Hypothalamus (tissue), 51 donors: ENCODE measurements at places on chromosomes 2 and 18.
A peak's percentile ranks its signal among the peaks of the same experiment; 100 is the strongest.

DNA sequence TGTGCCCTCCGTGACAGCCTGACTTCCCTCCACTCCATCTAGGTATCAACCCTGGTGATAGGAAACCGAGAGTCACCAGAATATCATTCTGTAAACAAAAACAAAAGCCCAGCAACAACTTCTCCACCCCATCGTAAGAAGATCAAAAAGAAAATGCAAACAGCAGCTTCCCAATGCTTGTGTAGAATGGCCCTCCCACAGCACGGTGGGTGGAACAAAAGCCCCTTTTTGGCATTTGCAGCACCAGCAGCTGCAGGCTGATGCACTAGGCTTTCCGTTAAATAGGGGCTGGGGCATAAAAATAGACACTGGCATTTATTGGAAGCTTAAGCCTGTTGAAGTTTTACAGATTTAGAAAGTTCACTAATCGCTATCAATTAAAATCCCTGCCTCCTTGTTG is 513.0 kb downstream of the GALR1 start:
- DNase-seq = no peak

DNA sequence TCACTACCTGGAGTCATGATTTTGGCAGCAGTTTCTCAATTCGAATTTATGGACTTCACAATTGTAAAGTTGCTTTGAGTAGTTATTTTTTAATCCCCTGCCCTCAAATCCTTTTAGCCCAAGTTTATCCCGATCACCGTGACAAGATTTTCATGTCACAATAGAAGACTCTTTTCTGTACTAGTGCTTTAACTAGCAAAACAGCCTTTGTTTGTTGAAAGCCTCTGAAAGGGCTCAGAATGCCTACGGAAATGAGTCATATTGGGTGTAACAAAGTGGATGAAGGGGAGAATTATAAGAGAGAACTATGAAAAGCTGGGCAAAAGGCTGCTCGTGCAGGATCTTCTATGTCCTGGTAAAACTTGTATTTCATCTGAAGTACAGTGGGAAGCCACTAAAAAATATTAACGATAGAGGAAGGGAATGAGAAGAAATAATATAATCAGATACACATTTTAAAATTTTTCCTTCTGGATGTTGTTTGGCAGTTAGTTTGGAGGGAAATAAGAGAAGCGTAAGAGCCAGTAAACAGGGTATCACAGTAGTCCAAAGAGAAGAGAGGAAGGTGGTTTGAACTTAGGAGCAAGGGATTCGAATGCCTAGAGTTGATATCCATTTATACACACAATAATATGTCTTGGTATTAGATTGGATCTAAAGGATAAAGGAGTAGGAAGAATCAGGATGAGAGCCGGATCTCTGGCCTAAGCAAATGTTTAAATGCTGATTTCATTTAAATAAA is 114.9 kb downstream of the GALNT13 start:
- no peak for DNase-seq

- DNase-seq = no peak
These were observed 4.7 kb upstream of the IL1RL2 start for GRCh38 chr2:102181919-102182635.

DNA sequence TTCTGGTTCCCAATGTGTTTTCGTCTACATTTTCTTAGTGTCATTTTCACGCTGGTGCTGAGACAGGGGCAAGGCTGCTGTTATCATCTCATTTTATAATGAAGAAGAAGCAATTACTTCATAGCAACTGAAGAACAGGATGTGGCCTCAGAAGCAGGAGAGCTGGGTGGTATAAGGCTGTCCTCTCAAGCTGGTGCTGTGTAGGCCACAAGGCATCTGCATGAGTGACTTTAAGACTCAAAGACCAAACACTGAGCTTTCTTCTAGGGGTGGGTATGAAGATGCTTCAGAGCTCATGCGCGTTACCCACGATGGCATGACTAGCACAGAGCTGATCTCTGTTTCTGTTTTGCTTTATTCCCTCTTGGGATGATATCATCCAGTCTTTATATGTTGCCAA is 7.3 kb downstream of the IL36G start:
- DNase-seq = no peak

DNA sequence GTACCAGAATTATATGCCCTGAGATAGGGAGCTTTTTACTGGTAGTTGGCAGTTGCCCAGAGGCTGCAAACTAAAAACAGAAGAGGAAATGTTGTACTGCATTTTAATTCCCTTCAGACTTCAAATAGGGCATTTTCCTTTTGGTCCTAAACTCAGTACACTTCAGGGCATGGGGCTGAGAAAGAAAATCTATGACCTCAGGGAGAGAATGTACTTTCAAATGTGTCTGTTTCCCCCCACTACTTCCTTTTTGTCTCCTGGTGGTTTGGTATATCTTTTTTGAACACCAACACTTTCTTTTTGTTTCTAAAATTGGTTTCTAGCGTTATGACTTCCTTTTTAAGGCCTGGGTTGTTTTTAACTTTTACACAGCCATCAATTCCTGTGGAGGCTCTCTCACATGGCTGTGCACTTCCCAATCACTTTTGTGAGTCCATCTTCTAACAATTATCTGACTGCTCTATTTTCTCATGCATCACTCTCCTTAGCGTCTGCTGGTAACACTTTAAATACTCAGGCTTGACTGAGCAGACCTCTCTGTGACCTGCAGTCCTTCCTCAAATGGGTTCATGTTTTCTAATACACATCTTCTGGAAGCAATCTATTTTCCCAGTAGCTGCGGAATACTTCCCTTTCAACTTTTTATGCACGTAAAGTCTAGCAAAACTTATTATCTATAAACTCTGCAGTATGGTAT is 596.0 kb downstream of the LRP1B start:
- no peak for DNase-seq

DNA sequence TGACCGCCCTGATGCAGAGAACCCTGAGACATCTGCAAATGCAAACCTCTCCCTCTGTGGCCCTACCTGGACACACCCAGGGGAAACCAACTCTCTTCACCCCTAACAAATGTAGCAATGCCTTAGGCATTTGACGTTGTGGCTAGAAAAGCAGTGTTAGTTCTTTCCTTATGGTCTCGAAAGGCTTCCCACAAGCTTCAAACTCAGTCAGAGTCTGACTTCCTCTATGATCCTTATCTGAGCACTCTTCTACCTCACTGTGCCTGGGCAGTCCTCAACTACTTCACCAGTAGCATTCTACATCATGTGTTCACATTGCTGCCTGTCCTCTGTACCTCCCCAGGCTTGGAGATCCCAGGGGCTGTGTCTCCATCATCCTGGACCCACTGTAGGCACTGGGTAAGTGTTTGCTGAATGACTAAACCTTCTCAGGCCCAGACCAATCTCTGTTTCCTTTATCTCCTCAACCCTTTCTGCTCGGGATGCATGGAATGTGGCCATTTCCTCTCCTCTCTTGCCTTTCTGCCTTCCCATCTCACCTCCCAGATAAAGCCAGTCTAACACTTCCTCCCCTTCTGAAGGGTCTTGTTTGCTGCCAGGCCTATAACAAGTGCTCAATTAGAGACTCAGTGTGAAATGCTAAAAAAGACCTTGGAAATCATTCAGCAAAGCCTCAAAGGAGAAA is 91.7 kb upstream of the ACAA2 start:
- no peak for DNase-seq

DNA sequence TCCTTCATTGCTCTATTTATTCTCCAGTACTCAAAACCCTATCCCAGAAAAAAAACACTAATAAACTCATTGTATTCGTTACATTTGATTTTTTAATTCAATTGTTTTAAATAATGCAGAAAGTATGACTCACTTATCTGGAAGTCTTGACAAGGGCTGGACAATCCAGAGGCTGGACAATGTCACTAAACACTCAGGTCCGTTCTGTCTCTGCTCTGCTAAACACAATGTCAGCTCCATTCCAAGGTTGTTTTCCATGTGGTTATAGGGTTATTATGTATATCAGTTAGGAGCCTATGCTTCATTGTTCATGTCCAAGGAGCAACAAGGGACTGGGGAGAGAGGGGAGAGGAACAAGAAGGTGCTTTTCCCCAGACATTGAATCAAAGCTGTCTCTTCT is 125.5 kb downstream of the IRS1 start:
- no peak for DNase-seq

- no peak for DNase-seq
These were observed 369.9 kb downstream of the GALR1 start for GRCh38 chr18:77619525-77619924.

DNA sequence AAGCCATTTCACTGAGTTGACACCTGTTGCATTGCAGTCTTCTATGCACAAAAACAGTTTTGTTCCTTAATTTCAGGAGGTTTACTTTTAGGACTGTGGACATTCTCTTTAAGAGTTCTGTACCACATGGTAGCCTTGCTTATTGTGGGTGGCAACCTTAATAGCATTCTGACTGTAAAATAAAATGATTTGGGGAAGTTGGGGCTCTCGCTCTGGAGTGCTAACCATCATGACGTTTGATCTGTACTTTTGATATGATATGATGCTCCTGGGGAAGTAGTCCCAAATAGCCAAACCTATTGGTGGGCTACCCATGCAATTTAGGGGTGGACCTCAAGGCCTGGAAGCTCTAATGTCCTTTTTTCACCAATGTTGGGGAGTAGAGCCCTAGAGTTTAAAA is 3.4 kb downstream of the CTLA4 start:
- no peak for DNase-seq

GRCh38 chr2:48750128-48750739 is 5.3 kb downstream of the LHCGR start:
- no peak for DNase-seq

GRCh38 chr2:205834796-205835195 is 152.5 kb downstream of the NRP2 start:
- DNase-seq = no peak

DNA sequence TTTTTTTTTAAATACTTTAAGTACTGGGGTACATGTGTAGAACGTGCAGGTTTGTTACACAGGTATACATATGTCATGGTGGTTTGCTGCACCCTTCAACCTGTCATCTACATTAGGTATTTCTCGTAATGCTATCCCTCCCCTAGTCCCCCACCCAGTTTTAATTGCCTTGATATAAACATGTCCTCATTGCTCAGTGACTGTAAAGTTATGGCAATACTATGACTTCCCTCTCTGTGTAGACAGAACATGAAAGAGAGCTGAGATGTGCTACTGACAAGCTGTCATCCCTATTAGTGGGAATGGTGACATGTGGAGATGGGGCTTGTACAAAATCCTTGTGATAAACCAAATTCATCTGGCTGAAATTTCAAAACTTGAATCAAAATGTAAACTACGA is 449.7 kb upstream of the TRIB2 start:
- no peak for DNase-seq

- no peak for DNase-seq
These were observed 695.7 kb downstream of the TDRD15 start for GRCh38 chr2:21819454-21819853.

GRCh38 chr18:78595453-78595852 is 384.2 kb upstream of the SALL3 start:
- no peak for DNase-seq

- no peak for DNase-seq
These were observed 73.6 kb upstream of the COL5A2 start for GRCh38 chr2:189252991-189253675.

- no peak for DNase-seq
These were observed 167.2 kb upstream of the RBBP8 start for GRCh38 chr18:22765896-22766295.

GRCh38 chr2:43343573-43344304 is 117.3 kb upstream of the ZFP36L2 start:
- DNase-seq = peak; percentile 5

DNA sequence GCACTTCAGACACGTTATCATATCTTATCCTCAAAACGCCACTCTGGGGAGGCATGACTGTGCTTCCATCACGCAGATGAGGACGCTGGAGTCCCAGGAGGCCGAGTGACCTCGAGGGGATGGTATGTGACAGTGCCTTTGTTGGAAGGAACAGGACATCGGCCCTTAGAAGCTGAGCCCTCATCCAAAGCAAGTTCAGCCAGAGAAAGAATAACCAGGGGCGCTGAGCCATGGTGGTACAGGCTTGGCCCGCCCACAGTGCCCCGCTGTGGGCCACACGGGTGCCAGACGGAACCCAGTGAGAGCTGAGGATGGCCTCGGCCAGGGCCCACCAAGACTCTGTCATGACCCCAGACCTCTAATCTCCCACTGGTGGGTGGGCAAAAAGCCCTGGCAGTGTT is 31.3 kb downstream of the HS1BP3 start:
- DNase-seq = no peak

GRCh38 chr18:57270156-57270555 is 82.2 kb upstream of the ST8SIA3 start:
- no peak for DNase-seq

GRCh38 chr2:171522788-171523087 is 464 bp downstream of the CYBRD1 start:
- DNase-seq = peak; percentile 51

DNA sequence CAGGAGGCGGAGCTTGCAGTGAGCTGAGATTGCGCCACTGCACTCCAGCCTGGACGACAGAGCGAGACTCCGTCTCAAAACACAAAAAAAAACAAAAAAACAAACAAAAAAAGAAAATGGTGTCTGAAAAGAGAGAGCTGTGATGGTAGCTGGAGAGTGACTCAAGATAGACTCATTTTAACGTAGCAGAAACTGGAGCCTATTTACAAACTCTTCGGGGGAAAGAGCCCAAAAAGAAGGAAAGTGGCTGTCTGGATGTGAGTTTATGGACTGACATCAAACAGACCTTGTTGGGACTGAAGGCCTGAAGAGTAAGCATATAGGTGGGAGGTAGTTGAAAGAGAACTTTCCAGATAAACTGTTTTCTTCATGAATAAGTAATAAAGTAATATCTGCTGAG is 51.8 kb downstream of the LIMS1 start:
- no peak for DNase-seq

DNA sequence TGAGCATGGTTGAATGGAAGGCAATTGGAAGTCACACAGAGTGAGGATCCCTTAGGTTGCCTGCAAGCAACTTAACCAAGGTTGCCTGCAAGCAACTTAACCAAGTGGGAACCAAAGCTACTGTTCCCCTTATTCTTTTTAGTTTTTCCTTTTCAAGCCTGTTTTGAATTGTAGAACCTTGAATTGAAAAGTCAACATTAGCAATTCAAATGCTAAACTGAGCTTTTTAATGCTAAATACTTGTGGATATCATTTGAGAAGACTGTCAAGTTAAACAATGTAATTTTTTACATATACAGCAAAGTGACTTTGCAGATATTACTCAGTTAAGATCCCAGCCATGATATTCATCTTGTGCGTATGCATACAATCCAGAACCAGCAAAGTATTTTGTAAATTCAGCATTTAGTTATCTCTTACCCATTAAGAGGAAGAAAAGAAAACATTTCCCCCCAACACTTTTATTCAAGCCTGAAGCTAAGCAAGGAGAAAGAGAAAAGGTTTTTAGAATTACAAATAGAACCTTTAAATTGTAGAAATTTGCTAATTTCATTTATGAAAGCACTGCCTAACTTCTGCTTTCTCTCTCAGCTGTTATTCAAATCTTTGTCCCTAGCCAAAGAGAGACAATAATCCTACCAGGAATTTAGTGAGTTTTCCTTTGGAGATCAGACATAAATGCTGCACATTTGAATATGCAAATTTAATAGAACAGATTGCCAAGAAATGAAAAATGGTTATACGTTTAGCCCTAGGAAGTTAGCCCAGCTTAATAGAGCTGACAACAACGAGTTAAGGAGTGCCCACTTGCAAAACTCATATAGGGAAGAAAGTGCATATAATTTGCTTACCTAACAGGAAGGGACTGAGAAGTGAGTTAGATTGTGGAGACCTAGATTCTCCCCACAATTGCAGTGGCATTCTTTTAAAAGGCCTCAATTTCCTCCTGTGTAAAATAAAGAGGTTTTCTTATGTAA is 643.2 kb upstream of the PIK3C3 start:
- no peak for DNase-seq
